ENCODE measurements at places on chromosomes 2 and 18.

GRCh38 chr2:165820296-165820695 lies 26.2 kb upstream of the GALNT3 start:
- no peak for DNase-seq

DNA sequence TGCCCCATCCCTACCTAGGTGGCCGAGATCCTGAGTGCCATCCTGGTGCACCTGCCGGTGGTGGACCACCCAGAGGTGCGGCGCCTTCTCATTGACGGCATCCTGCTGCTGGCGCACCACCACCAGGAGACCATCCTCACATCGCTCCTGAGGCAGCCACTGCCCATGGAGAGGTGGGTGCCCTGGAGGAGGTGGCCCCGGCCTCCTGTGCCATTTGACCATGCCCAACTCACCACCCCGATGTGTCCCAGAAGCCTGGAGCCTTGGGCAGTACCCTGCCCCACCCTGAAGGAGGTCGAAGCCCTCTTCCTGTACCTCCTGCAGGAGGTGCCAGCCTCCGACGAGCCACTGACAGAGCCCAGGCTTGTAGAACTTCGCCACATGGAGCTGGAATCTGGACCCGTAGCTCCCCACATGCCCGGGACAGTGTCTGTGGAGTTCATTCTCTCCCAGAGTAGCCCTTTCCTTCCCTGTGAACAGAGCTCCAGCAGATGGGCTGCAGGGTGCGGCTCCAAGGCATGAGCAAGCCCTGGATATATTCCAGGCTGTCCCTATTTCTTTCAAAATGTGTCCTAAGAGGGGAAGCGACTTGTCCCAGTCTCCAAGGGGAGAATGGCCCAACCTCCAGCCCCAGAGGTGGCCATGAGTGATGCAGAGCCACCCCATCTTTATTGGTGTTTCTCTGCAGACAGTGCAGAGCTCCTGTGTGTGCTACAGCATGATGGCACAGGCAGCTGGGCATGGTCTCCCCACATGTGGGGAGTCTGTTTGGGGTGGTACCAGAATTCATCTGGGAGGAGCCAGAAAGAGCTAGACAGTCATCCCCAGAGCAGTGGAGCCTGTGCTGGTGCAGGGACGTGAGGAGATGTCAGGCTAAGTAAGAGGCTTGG lies 34.2 kb downstream of the HJURP start:
- peak; percentile 38 for DNase-seq

- no peak for DNase-seq
These were observed 7.0 kb downstream of the XIRP2 start for GRCh38 chr2:166895243-166895642.

GRCh38 chr2:85215448-85216401 lies 82.5 kb downstream of the TCF7L1 start:
- DNase-seq: no peak

DNA sequence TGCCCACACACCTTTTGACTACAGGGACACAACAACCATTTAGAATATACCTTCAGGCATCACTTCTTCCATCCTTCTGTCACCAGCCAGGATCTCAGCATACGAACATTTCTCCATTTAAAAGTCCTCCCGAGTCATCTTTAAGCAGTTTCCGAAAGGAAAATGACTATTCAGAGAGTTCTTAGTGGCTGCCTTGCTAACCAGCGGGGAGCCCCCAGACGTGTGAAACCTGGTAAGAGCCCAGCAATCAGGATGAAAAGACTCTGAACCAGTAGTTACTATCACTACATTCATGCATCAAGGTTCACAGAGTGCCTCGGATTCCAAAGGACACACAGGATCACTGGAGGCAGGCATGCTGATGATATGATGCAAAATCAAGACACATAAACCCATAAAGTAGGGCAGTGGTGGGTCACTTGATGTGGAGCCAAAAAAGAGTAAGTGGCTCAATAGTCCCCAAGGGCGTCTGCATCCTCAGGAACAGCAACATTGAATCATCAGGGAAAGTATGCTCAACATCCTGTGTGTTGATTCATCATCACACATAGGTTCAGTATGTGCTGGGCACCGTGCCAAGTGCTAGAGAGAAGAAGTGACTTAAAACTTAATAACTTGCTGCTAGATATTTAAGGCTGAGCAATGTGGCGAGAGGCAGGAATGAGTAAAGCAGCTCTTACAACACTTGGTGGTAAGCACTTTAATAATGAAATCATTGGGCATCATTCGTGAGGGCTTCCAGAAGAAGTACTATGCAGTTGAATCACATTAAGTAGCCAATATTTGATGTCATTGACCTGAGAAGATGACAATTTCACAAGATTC lies 4.4 kb downstream of the CCL20 start:
- peak; percentile 99 for DNase-seq

DNA sequence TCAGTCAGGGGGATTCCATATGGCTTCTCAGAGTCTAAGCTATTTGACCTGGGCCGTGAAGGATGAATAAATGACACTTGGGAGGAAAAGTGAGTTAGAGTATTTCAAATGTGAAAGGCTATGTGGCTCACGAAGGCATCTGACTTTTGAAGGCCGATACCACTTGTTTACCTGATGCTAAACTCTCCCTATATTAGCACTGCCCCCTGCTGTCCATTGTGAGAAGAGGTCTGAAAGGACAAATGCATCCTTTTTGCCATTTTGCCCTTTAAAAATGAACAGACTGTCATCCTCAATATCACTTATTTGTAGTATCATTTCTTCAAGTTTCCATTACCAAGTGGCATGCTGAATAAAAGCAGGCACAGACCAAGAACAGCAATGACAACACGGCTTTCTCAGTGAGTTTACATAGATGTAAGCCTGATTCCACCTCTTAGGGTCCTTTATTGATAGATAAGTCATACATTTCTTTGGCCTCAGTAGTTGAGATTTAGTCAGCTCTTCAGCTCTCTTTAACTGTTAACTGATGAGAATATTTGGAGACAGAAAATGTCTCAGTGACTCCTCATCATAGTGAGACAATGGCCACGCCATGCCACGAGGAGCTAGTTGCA lies 40.1 kb downstream of the DOCK10 start:
- no peak for DNase-seq

Measured in RWPE2 (cell line).